Anterior cingulate cortex (tissue), 58 donors: ENCODE measurements at places on chromosomes 3 and 15.

DNA sequence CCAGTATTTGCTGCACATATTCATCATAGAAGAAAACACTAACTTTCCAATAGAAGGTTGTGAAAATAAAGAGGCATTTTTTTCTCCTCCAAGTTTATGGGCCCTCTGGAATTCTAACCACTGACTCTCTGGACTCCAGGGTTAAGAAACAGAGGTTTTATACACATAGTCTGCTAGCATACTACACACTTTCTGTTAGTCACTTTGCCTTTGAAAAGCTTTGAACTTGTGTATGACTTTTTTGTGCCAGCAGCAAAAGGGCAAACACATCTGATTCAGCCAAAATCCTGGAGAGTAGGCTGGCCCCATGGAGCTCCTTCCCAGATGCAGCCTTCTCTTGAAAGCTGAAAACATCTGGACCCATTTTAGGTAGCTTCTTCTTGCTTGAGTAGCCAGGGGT lies 6.2 kb downstream of the ZIC4 start:
- no peak for DNase-seq

- no peak for DNase-seq
These were observed 170.4 kb downstream of the FHIT start for GRCh38 chr3:61080737-61081445.

DNA sequence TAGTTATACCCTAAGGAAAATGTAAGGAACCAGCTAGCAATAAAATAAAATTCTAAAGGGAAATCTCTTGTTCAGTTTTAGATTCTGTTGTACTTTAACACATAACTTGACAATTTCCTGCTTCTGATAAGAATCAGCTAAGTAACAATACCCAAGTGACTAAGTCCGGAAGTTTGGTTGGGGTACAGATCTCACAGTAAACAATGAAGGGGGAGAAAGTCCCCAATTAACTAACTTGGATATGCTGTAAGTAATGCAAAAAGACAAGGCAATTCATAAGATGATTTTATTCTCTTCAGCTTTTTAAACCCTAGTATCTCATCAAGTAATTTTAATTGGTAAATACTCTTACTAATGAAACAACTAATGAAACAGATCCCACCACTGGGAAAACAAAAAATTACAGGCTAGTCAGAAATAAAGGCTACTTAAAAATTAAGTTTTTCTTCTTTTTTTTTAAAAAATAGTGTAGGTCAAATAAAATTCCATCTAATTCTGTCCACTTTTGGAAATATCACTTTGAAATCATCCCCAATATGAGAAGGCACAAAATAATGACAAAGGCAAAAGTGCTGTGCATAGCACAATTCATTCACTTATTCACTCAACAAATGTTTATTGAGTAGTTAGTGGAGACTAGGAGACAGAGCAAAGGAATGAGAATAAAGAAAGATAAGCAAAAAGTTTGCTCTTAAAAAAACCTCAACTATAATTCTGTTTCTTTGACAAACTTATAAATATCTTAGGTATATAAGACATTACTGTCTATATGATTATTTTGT lies 37.8 kb upstream of the IL20RB start:
- DNase-seq, result no peak

- no peak for DNase-seq
These were observed 116.9 kb downstream of the RORA start for GRCh38 chr15:61112231-61112630.

- peak; percentile 58 for DNase-seq
These were observed 193.9 kb upstream of the UBE2E1 start for GRCh38 chr3:23611737-23612295.

GRCh38 chr15:39752991-39753390 lies 29.6 kb downstream of the FSIP1 start:
- no peak for DNase-seq
